ENCODE measurements at places on chromosomes 2 and 18.
A peak's percentile ranks its signal among the peaks of the same experiment; 100 is the strongest.

DNA sequence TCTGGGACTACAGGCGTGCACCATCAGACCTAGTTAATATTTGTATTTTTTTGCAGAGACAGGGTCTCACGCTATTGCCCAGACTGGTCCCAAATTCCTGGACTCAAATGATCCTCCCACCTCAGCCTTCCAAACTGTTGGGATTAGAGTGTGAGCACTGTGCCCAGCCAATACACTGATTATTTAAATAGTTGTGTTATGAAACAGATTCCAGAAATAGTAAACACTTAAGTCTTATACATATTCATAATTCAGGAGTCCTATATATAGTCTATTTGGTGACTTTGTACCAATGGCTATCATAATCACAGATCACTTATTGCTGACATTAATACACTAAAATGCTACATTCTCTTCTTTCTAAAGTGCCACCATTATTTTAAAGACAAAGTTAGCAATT lies 12.8 kb downstream of the NFU1 start:
- DNase-seq, result no peak

DNA sequence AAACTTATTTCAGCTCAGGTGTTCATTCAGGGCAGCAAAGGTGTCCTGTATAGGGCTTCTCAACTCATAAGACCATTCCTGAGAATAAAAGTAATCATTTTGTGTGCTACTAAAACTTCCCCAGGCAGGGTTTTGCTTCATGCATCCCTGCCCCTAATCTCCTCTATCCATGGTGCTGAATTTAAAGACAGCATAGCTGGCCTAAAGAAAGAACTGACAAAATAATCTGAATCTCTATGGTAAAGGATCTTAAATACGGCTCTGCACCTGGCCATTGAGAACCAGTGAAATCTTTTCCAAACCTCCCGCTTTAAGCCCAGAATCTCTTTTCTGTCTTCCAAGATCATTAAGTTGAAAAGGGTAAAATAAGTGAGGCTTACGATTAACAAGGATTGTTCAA lies 292.1 kb upstream of the KLHL29 start:
- no peak for DNase-seq

DNA sequence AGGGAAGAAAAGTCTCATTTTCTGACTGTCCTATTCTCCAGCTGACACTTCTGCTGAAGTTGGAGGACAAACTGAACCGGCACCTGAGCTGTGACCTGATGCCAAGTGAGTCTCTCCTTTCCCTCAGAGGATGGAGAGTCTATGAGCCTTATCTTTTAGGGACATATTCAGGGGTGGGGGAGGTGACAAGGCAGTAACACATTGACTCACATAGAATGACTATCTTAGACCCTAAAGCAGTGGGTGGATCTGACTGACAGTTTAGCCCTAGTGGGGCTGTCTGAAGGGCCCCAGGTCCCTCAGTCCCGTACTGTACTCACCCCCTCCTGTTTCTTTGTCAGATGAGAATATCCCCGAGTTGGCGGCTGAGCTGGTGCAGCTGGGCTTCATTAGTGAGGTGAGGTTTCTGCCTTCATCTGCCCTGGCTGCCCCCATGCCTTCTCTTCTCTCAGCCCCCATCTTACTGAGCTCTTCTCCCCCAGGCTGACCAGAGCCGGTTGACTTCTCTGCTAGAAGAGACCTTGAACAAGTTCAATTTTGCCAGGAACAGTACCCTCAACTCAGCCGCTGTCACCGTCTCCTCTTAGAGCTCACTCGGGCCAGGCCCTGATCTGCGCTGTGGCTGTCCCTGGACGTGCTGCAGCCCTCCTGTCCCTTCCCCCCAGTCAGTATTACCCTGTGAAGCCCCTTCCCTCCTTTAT lies 805 bp upstream of the KRTCAP3 start:
- no peak for DNase-seq

DNA sequence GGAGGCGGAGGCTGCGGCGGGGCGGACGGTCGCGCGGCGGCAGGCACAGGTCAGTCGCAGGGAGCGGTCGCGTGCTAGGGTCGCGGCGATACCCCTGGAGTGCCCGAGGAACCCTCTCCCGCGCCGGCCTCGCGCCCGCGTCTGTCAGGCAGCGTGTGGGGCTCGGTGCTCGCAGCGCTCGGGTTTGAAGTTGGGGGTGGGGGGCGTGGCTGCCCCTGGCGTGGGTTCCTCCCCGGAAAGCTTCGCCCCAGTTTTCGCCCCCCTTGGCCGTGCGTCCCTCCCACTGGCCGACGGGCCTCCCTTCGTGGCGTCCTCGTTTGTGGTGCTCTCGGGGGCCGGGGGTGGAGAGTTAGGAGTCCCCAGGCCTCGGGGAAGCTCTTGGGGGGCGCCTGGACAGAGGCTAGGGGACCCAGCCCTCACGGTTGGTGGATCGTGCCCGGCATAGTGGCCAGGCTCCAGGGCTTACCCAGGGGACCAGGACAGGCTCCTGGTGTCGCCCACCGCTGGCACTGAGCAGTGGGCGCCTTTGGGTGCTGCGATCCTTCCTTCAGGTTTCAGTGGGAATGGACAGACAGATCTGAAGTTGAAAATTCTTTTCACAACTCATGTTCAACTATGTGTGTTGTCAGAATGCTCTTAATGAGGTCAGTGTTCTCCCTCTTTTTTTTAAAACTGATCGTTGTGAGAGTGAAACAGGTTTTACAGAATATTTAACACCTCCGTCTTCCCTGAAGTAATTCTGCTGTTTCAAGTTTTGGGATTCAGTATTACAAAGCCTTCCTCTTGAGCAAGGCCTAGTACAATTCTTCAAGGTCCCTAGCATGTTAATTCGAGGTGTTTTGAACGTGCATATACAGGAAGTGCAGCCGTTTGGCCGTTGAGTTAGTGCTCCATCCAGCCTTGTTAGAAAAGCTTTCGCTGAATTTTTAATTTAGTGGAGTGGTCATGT lies 604 bp downstream of the RALBP1 start:
- no peak for DNase-seq

- DNase-seq, result no peak
Measured at GRCh38 chr18:48668466-48669179, 129.8 kb downstream of the CTIF start.

GRCh38 chr2:72927619-72928550 lies 10.6 kb downstream of the EMX1 start:
- no peak for DNase-seq

GRCh38 chr2:74691929-74692328 lies 37.9 kb downstream of the SEMA4F start:
- no peak for DNase-seq

- peak; percentile 53 for DNase-seq
Measured at GRCh38 chr2:119694845-119695521, 16.0 kb downstream of the TMEM177 start.

GRCh38 chr2:239916205-239917124 lies 108.7 kb downstream of the NDUFA10 start:
- no peak for DNase-seq

DNA sequence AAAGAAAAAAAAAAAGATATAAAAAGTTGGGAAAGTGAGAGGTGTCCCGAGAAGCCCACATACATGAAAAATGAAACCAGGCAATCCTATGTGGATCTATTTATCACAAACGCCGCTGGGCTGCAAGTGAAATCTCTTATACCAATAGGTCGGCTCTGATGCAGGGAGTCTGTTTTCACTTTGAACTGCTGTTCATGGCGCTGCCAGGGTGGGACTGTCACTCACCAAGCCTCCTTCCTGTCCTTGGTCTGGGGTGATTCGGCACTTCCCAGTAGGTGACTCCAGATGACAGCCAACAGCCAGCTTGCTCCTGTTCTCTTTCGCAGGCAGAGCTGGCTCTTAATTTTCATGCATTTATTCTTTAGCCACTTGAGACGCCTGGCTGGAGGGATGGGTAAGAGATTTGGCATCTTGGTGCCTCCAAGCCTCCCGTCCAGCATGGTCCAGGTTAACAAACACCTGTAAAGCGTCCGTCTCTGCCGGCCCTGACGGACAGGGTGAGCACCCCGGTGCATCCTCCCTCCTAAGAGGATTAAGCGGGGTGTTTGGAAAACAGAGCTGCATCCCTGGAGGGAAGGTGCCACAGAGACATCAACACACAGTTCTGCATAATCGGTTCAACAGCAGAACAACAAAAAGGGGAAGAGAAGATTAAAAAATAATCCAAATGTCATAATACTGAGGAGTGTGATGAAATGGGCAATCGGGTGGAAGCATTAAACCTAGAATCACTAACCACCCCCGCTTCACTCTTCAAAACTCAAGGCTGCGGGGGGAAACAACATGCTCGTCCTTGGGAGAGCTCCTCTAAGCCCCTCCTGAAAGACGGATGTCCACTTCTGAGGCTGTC lies 58.7 kb downstream of the STEAP3 start:
- no peak for DNase-seq

DNA sequence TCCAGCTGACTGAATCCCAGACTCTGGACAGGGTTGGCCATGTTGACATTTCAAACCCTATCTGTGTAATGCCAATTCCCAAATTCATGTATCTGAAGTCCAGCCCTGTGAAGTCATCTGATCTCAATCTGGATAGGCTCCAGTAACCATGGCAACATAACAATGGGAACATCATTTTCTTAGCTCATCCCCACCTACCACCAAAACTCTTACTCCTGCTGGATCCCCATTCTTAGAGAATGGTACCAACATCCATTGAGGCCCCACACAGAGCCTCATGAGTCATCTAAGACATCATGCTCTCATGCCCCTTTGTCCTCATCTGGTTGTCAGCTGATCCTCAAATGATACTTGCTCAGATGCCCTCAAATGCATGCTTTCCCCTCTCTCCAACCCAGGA lies 58.9 kb upstream of the TEX51 start:
- no peak for DNase-seq

DNA sequence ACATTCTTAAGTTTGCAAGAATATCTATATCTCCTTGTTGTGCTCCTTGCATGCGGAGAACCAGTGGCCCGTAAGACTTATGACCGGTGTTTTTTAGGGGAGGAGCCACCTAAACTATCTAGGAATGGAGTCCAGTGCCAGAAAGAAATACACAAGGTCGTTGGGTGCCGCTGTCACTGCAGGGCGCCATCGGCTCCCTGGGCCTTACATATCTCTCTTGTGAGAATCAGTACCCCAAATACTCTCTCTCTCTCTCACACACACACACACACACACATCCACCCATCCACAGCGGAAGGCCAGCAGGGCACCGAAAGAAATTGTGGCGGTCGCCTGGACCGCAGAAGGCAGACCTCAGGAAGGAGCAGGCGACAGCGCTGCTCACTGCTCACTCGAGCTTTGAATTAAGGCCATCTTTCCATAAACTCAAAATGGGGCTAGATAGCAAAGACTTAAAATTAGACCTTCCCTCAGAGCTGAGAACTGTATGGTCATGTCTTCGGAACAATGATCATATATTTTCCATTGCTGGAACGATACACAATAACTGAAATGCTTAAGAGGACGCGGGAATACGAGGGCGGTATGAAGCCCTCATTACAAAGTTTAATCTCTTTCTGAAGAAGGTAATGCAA lies 10.4 kb downstream of the NR4A2 start:
- no peak for DNase-seq

- no peak for DNase-seq
Measured at GRCh38 chr2:98664323-98664722, 55.9 kb downstream of the UNC50 start.

- no peak for DNase-seq
Measured at GRCh38 chr18:62175521-62175920, 11.3 kb downstream of the PIGN start.

DNA sequence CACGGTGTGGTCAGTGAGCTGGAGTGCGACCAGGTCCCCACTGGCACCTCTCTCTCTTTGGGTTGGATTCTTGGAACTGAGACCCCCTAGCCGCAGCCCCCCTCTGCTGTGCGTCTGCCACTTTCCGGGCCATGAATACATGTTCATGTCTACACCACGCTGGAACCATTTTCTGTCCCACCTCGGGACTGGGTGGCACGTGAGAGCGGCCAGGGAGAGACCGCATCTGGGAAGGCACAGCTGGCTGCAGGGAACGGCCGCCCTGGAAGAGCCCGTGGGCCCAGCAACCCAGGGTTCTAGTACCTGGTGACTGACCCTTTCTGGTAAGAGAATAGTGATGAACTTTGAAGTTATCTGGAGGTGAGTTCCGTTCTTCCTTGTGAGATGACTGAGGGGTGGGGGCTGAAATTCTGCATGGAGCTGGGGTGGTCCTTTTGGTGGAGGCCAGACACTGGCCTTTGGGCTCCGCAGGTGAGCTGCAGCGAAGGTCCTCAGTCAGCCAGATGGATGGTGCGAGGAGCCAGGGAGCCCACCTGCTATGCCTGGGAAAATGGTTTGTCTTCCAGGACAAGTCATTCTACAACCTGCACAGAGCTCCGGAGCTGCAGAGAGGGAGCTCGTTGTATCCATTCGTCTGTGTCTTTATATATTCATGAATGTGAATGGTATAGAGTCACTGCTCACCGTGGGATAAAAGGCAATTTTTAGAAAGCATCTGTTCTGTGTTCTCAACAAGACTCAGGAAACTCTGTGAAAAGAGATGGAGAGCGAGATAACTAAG lies 223.5 kb downstream of the NDUFA10 start:
- no peak for DNase-seq
